Fibroblast of the conjunctiva (primary cell): ENCODE measurements at places on chromosomes 13 and 19.

DNA sequence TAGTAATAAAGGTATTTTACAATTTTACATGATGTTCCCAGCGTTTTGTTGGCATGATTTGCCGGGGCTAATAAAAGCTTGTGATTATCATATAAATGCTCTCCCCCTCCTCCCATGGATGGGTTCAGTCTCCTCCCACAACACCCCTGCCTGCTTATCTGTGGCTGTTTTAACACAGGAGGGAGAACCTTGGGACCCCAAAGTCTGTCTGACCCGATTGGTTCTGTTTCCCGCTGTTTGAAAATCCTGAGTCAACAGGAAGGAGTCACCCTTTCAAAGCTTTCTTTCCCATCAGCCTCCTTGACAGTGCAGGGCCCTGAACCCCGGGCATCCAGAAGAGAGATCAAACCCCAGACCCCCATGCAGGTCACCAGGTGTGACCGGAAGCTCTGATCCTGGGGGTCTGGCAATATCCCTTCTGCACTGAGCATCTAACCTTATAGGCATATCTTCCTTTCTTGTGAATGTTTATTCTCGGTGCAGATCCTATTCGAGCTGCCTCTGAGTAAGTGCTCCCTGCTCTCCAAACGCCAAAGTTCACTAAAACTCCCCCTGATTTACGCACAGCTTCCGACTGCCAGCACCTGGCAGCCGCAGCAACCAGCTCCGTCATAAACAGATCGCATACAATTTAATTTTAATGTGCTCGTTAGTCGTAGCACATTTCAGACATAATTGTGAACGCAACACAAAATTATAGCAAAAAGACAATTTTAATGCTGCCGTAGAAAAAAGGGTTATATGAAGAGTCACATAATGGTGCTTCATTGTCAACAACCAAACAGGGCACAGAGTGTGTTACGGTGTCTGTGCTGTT, 74.8 kb downstream of the TSHZ3 start:
- DNase-seq: no peak

DNA sequence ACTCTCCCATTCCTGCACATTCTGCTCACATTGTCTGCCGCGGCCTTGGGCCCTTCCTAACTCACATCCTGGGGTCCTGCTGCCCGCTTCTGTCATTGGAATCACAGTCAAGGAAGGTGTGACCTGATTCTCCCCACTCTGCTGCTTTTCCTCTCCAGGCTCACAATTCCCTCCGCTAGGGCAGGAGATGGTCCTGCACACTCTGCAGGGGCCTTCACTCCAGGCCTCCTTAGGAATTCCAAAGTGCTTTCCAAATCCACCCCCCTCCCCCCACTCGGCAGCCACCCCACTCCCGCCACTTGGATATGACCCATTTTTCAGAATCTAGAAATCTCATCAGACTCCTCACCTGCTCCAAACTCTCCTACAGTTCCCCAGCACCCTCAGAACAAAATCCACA, 3.1 kb upstream of the SLC5A5 start:
- no peak for DNase-seq

DNA sequence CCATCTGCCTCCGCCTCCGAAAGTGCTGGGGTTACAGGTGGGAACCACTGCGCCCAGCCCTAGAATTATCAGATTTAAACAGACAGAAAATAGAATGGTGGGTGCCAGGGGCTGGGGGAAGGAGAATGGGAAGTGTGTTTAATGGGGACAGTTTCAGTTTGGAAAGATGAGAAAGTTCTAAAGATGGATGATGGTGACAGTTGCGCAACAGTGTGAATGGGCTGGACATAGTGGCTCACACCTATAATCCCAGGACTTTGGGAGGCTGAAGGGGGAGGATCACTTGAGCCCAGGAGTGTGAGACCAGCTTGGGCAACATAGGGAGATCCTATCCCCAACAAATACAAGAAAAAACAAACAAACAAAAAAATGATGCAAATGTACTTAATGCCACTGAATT, 15.9 kb downstream of the KANK2 start:
- no peak for DNase-seq

- DNase-seq: no peak
Observed at GRCh38 chr13:48448285-48448958, 35.5 kb upstream of the LPAR6 start.

- no peak for DNase-seq
Observed at GRCh38 chr13:87089391-87089790, 581.8 kb upstream of the SLITRK5 start.

- no peak for DNase-seq
Observed at GRCh38 chr19:28640506-28640905, 572.4 kb downstream of the UQCRFS1 start.

GRCh38 chr19:38028913-38029510, 122.0 kb downstream of the SIPA1L3 start:
- no peak for DNase-seq

DNA sequence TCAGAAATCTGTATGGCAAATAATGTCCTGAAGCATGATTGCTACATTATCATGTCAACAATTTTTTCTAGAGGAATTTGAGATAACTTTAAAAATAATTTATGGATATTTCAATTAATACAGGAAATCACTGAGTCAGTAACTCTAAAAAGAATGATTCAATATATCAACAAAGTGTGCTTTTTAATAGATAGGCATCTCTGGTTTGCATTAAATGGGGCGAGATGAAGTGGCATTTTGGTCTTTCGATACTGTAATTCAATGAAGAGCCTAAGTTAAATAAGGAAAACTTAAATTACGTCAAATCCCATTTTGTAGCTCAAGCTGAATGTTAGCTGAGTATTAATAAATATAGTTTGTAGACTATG, 342.8 kb downstream of the DACH1 start:
- no peak for DNase-seq

- no peak for DNase-seq
Observed at GRCh38 chr19:46607448-46607841, 6.3 kb downstream of the CALM3 start.

DNA sequence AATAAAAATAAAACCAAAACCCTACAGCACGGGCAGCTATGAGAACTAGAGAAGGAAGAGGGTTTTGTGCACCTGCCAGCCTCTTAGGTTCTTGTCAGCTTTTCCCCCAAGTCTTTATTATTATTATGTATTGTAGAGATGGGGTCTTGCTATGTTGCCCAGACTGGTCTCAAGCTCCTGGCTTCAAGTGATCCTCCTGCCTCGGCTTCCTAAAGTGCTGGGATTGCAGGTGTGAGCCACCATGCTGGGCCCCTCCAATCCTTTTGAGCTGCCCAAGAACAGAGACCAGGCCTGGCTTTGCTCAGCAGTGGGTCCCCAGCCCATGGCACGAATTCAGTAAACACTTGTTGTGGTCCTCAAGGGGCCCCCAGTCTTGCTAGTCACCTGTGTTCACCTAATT, 1.5 kb upstream of the NDUFS7 start:
- DNase-seq: no peak

GRCh38 chr13:29905845-29906244, 55.4 kb upstream of the UBL3 start:
- no peak for DNase-seq

- DNase-seq: no peak
Observed at GRCh38 chr13:84946192-84946591, 853.0 kb downstream of the SLITRK6 start.

GRCh38 chr19:35162471-35163326, 8.2 kb downstream of the FXYD5 start:
- DNase-seq: no peak
